ENCODE measurements at places on chromosomes 5 and 9.

GRCh38 chr9:135048758-135049444 is 38.6 kb upstream of the OLFM1 start:
- DNase-seq = no peak

DNA sequence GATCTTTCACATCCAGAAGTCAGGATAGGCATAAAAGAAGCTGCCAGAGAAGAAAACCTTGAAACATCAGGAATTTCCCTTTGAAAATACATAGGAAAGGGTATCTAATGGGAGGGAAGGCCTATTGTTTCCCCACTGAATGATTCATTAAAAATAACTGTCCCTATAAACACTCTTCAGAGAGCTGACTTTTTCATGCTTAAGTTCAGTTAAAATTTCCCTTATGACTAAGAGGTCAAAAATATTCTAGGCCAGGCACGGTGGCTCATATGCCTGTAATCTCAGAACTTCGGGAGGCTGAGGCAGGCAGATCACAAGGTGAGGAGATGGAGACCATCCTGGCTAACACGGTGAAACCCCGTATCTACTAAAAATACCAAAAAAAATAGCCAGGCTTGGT is 499.5 kb downstream of the ENC1 start:
- no peak for DNase-seq

DNA sequence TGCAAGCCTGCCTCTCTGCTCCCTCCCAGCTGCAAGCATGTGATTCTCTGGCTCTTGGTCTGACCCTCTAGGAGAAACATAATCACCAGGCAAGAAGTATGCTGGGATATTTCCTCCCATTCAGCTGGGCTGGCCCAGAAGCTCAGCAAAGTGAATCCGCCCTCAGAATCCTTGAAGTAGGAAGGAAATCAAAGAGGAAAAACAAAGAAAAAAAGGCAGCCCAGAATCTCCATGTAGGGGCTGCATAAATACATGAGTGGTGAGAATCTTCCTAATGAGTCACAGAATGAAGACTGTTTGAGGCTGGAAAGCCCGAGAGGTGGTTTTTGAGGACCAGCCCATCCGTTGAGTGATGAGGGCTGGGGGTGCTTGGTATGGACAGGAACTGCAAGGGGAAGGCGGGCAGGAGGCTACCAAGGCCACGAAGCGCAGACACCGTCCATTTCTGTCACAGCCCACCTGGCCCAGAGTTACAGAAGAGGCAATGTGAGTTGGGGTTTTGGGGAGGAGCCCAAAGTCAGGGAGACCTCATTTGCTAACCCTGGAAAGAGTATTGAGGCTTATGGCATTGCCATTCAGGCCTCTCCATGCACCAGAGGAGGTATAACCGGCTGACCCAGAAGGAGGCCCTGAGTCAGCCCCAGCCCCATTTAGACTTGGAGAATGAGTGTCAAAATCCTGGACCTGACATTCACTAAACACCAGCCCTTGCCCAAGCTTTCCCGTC is 33.4 kb upstream of the TGFBR1 start:
- DNase-seq = no peak

GRCh38 chr9:133928248-133928764 is 63.8 kb downstream of the VAV2 start:
- DNase-seq = no peak

GRCh38 chr5:137563646-137564397 is 64.7 kb upstream of the SPOCK1 start:
- DNase-seq = no peak

DNA sequence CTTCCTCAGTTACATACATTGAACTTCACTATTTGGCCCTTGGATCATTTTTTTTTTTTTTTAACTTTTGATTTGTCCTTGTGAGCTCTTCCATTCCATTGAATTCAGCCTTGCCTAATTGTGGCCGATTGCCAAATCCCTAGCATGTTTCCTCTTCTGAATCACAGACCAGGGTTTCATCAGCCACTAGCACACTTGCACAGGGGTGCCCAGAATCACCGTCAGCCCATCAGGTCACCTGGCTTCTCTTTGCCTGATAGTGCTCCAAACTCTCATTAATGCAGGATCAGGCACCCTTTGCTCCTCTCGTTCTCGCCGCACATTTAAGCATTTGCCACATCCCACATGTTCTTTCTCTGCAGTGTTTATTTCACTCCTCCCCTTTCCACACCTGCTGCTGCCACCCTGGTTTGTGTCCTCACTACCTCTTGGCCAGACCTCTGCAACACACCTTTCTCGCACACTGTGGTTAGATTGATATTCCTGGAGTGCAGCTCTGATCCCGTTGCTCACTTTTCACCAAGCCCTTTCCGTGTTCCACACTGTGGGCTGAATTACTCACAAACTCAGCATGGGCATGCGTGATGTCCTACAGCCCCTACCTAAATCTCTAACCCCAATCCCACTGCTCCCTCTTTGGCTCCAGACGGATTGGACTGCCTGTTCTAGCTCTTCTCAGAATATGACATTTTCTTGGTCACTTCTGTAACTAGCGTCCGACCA is 9.8 kb downstream of the PIK3R1 start:
- DNase-seq = no peak

- no peak for DNase-seq
Measured at GRCh38 chr5:89302102-89302891, 419.3 kb upstream of the MEF2C start.

DNA sequence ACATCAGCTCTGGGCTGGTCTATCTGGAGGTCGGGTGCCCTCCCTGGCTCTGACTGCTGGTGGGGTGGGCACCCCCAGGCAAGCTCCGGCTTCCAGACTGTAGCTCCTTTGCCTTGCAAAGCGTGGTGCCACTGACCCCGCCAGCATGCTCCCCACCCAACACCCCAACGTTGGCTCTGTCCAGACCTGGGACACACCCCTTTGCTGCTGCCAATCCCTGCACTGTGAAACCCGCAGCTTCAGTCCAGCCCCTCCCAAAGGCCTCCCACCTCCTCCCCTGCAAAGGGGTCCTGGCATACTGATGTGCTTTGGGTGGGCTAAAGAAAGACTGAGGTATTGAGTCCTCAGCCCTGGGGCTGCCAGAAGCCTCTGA is 3.9 kb downstream of the UNC5A start:
- no peak for DNase-seq

- no peak for DNase-seq
Measured at GRCh38 chr9:113219186-113219936, 1.7 kb downstream of the FKBP15 start.

DNA sequence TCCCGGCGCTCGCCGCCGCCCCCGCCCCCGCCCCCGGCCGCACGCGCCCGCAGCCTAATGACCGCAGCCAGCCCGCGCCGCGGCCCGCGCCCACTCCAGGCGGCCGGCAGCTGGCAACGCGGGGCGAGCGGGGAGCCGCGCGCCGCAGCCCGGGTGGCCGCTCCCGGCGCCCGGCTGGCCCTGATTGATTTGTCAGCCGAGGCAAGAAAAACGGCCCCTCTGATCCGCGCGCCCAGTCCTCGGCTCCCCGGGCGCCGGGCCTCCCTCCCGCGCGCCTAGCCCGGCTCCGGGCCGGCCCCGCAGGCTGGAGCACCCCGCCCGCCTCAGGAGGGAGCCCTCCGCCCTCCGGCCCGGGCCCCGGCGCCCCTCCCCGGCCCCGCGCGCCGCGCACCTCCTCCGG is 11.9 kb upstream of the LHX2 start:
- no peak for DNase-seq

DNA sequence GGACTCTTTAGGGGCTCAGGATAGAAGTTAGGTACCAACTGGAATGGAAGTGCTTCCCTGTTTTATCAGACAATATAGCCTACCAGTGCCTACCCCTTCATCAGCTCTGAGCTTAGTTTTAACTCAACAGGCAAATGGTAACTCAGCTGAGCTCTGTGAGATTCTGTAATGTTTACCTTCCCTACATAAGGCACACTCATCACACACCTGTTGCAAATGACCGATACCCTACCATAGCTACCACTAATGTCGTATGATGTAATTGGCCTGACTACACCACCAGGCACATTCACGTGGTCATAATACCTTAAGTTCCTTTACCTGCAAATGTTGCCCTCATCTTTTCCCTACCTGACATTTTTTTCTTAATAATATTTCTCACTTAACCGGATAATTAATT is 254.8 kb downstream of the ADGRV1 start:
- no peak for DNase-seq

DNA sequence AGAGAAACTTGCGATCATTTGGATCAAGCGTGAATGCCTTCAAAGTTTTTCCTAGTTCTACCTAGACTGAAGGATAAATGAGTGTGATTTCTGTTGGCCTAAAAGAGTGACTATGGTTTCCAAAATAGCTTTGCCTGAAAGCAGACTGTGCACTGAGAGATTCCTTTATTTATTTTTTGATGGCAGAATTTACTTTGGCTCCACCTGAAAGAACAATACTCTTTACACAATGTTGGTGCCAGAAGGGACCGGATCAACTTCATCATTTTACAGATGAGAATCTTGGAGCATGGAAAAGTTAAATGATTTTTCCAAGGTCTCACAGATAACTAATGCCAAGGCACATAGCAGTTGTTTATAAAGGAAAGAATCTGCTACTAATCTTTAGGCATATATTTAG is 199.6 kb downstream of the KCTD16 start:
- DNase-seq = no peak

DNA sequence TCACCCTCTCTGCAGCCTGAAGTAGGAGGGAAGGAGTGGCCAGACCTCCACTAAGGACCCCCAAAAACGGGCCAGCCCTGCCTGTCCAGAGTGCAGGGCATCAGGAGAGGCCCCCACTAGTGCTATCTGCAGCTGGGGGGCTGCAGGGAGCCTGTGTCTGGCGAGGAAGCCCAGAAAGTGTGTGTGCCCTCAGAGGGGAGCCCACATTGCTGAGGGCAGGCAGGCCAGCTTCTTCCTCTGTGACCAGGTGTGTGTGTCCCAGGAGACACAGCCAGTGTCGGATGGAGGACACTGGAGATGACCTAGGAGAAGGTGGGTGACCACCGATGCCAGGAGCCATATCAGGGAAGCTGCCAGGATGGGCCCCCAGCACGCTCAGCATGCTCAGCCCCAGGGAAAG is 218.7 kb downstream of the IRX2 start:
- DNase-seq = no peak

DNA sequence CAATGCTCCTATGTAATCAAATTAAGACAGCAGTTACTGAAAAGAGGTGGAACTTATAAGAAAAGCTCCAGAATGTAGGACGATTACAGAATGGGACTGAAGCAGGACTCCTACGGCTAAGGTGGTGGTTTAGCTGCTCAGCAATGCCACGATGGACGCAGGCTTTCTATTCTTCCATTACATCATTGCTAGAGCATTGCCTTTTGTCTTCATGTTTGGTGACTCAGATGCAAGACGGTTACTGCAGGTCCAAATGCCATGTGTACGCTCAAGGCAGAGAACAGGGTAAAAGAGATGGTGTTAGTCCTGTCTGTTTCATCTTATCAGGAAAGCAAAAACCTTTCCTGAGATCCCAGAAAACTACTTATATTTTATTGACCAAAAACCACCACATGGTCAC is 255.1 kb downstream of the ZSWIM6 start:
- no peak for DNase-seq

Data from activated naive CD8-positive, alpha-beta T cell treated with anti-CD3 and anti-CD28 coated beads for 36 hours (primary cell).